ENCODE measurements at places on chromosomes 7 and 10.
A peak's percentile ranks its signal among the peaks of the same experiment; 100 is the strongest.

DNA sequence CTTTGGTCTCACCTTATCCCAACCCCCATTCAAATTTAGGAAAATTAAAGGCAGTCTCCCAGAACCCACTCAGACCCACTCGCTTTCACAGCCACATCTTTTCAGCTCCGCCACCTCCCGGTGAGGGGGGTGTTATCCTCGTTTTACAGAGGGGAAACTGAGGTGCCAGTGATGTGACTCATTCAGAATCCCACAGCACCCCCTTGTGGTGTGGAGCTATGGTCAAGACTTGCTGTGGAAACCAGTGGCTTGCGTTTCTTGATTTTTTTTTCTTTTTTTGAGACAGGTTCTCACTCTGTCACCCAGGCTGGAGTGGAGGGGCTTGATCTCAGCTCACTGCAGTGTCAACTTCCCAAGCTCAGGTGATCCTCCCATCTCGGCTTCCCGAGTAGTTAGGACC, 27.6 kb downstream of the SLC35G1 start:
- DNase-seq, result no peak

DNA sequence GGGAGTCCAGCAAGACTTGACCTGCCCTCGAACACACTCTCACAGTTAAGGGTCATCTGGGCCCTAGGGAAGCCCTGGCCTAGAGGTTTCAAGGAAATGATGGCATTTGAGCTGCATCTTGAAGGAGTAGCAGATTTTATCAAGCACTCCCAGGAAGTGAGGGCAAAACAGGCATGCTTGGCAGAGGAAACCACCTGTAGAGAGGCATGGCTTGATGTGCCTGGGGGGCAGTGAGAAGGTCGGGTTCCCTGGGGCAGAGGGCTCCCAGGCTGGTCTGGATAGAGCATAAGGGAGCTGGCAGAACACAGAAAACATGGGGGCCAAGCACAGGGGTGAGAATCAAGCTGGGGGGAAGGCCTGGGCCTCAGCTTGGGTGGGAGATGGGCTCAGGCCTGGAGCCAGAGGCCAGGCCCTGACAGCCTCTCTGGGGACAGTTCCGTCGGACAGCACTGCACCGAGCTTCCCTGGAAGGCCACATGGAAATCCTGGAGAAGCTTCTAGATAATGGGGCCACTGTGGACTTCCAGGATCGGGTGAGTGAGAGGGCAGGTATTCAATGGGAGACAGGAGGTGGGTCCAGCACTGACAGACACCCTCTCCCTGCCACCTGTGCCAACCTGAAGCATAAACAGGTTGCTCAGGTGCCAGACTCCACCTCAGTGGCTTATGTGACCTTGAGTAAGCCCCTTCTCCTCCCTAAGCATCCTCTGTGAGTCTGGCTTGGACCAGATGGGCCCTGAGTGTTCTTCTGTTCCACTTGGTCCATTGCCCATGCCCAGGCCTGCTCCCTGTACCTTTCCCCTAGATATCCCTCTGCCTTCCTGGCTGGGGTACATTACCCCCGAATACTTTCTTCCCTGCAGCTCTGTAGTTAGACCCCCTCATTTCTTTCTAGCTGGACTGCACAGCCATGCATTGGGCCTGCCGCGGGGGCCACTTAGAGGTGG, 3.5 kb upstream of the HOGA1 start:
- DNase-seq, result no peak

GRCh38 chr7:106075937-106076336, 36.2 kb downstream of the SYPL1 start:
- DNase-seq, result no peak

GRCh38 chr7:21086688-21087087, 300.0 kb upstream of the SP8 start:
- no peak for DNase-seq

GRCh38 chr10:129833468-129833950, 130.6 kb downstream of the EBF3 start:
- DNase-seq, result no peak

- DNase-seq, result no peak
These were observed 9.8 kb upstream of the OGA start for GRCh38 chr10:101827919-101828600.

DNA sequence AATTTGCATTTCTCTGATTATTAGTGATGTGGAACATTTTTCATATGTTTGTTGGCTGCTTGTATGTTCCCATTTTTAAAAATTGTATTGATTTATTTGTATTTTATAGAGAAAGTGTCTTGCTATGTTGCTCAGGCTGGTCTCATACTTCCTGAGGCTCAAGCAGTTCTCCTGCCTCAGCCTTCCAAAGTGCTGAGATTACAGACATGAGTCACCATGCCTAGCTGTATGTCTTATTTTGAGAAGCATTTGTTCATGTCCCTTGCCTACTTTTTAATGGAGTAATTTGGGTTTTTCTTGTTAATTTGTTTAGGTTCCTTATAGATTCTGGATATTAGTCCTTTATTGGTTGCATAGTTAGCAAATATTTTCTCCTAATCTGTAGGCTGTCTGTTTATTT, 214.2 kb upstream of the KAT6B start:
- DNase-seq, result no peak

DNA sequence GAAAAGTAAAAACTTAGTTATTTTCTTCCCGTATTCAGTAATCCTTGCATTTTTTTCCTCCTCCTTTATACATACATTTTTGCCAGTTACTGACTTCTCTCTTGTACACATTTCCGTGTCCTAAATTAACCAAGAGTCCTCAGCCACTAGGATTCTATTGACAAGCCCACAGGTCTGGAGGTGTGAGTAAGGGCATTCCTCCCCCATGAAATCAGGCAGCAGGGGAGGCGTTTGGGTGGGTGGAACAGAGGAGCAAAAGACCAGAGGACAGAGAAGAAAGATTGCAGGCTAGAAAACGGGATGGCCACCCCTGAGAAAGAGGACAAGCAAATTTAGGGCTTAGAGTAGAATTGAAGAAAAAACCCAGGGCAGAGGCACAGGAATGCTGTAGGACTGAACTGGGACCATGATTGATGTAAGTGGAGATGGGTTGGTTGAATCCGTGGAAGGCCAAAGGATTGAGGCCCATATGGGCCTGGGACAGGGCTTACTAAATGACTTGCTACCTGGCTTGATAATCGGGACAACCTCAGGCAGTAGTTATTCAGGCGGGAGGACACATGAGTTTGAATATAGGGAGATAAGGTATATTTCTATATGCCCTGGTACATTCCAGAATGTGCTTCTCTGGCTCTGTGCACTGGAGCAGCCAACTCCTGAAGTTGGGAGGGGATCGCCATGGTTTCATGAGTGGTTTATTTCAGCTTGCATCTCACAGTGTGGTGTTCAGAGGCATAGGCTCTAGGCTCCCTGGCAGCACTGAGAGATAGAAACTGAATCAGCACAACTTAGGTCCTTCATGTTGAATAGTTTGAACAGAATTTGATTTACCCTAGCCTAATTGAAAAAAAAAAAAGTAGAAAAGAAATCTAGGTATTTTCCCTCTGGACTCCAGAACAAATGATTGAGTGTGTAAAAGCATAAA, 28.0 kb downstream of the IKZF1 start:
- DNase-seq, result no peak

- DNase-seq, result no peak
These were observed 165.4 kb downstream of the BMPER start for GRCh38 chr7:34070511-34071323.

DNA sequence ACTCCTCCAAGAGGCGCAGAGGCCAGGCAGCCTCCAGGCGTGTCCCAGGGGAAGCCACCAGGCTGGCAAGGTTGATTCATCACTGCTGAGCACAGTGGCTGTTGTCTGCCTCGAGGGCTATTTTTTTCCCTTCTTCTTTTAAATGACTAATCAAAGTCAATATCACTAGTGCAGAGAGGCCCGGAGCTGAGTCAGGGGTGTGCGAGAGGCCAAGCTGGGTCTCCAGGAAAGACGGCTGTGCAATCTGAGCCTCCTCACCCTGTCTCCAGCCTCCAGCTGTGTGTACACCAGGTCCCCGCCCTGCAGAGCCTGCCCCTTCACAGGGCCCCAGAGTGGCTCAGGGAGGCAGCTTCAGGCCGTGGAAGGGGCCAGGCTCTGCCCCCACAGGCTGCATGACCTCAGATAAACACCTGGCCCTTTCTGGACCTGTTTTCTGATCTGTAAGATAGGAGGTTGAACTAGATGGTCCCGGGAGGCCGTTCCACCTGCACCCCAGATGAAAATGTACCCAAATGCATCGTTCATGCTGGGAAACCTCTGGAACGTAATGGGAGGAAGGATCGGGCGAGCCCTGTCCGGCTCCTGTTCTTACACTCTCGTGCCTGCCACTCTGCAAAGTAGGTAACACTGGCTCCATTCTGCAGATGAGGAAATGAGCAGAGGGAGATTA, 3.7 kb downstream of the STX1A start:
- DNase-seq, result peak; percentile 84

DNA sequence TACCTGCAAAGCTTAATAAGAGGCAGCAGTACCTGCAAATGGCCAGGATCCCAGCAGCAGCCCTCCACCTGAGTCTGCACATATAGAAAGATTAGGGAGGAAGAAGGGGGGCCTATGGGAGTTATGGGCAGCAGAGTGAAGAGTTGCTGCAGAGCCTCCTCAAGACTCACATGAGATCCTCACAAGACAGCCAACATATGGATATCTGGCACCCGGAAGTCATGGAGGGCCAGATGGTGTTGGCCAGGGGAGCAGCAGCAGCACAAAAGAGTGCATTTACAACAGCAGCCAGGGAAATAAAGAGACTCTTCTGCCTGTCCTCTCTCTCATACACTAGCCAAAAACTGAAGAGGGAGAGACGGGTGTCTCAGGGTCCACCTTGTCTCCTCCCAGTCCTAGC, 4.0 kb upstream of the TAS2R40 start:
- DNase-seq, result no peak

DNA sequence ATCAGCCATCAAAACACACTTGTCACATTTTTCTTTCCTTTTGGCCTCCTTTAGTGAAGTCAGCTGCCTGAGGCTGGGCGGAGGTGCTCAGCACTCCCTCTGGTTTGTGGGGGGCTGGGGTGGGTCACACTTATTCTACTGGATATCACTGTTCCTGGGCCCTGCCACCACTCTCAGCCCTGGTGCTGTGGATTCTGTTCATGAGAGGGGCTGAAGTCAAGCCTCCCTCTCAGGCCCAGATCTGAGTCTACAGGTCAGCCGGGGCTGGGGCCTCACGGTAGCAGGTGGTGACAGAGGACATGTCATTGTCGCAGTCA, 180.8 kb upstream of the TNS3 start:
- no peak for DNase-seq

- DNase-seq, result no peak
These were observed 49.5 kb downstream of the GNAI1 start for GRCh38 chr7:80183900-80184685.

- no peak for DNase-seq
These were observed 6.2 kb downstream of the CALHM2 start for GRCh38 chr10:103445767-103446567.

DNA sequence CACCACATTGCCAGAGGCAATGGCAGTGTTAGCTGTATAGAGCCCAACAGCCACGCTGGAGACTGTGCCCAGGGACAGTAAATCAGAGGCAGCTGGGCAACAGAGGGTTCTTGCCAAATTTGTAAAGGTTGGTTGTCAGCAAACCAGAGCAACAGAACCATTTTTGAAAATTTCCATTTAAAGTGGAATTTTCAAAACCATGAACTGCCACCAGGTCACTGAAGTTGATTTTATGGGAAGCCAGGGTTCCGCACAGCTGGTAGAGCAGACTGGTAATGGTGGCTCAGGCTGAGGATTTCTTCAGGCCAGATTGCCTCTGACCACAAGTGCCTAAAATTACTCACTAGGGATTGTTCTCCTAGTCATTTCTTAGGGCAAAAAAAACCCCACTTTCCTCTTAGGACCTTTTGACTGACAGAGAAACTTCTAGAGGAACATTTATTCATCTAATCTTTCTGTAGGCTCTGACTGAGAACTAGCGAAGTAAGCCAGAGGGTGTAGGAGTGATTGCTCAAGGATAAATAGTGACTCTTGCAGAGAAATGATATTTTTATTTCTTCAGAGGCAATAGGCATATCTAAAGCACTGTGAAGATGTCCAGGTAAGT, 342.4 kb downstream of the BBS9 start:
- no peak for DNase-seq

- DNase-seq, result no peak
These were observed 132.6 kb downstream of the NRBF2 start for GRCh38 chr10:63265683-63266235.

GRCh38 chr10:69318867-69319727, 40.8 kb downstream of the HK1 start:
- DNase-seq, result peak; percentile 74

GRCh38 chr10:44379907-44380306, 5.0 kb downstream of the CXCL12 start:
- no peak for DNase-seq

- no peak for DNase-seq
These were observed 457 bp downstream of the NSUN5 start for GRCh38 chr7:73308074-73308664.

DNA sequence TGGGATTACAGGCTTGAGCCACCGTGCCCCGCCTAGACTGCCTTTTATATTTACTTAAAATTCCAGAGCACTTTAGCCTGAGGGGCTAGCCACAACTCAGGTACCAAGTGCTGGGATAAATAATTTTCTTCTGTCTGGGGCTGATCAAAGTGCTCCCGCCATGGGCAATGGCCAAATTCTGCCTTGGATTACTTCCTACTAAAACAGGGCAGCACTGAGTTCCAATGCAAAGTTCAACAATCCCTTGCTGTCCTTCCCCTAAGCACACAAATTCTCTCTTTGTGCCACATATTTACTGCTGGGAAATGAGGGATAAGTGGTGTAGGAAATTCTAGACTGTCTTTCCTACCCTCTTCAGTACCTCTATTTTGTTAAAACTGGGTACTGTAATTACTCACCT, 34.4 kb upstream of the ZNF92 start:
- no peak for DNase-seq

DNA sequence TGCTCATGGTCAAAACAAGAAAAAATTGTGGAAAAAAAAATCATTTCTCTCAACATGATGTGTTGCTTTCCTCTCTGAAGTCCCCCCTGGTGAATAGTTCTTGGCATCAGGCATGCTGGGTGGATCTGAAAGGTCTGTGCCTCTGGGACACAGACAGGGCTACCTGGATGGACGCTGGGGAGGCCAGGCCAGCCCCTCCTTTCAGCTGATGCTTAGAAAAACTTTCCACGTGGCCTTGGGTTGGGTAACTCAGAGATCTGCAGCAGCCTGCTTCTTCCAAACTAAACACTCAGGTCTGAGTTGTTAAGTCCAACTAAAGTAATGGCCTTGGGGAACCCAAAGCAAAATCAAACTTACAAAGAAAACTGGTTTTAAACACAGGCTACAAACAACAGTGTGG, 113.0 kb downstream of the CCDC3 start:
- DNase-seq, result no peak

DNA sequence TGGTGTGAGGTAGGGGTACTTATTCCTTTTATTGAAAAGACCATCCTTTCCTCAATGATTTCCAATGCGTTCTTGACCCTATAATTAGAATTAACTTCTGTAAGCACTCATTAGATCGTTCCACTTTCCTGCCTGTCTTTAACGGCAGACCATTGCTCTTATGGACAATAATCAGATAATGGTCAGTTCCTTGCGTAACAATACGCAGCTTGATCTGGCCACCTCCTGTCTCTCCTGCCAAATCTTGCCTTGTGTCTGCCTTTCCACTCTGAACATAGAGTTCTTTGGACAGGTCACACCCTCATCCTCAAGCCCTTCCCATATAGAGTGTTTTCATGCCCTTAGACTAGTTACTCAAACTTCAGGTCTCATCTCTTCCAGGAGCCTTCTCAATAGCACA, 2.4 kb upstream of the WIPI2 start:
- no peak for DNase-seq

Measured in stimulated activated CD8-positive, alpha-beta memory T cell treated with anti-CD3 and anti-CD28 coated beads, Interleukin-7, amount 100 ng/mL, for 48 hours (primary cell).